Stimulated activated CD8-positive, alpha-beta memory T cell treated with anti-CD3 and anti-CD28 coated beads, Interleukin-4, amount 100 ng/mL, for 1 hour (primary cell): ENCODE measurements at places on chromosomes 16 and 17.

GRCh38 chr17:10613775-10614513 lies 43.2 kb downstream of the MYH3 start:
- DNase-seq, result no peak

DNA sequence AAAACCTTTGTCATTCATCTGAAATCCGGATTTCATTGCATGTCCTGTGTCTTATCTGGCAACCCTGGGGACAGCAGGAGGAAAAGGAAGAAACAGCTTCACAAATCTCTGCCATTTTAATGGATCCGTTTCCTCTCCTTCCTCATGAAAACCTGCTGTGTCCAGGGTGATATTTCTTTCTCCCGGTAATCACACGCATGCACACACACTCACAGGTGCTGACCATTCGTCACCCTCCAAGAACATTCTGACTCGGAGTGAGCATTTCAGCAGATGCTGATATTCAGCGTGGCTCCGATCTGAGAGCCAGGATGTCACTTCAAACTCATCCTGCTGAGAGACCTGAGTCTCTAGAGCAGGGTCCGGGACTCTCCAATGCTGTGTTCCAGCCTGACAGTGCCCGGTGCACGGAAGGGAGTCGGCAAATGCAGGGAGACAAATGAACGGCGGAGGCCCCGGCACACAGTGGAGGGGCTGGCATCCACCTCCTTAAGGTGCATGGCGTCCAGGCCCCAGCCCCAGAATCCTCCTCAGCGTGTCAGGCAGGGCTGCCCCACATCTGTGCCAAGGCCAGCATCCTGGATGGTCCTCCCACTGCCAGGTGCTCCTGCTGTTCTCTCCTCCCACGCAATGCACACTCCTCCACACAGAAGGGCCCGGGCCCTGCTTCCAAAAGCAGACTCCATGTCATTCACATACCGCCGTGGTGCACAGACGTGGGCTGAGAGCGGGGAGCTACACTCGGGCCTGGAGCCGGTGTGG lies 70.7 kb downstream of the RBFOX3 start:
- DNase-seq, result no peak

- DNase-seq, result peak; percentile 7
These were observed 12.5 kb downstream of the CEP295NL start for GRCh38 chr17:78890498-78890897.

- DNase-seq, result no peak
These were observed 176.2 kb downstream of the CYLD start for GRCh38 chr16:50917950-50918703.

- DNase-seq, result no peak
These were observed 36.1 kb downstream of the TNFRSF13B start for GRCh38 chr17:16935786-16936185.

DNA sequence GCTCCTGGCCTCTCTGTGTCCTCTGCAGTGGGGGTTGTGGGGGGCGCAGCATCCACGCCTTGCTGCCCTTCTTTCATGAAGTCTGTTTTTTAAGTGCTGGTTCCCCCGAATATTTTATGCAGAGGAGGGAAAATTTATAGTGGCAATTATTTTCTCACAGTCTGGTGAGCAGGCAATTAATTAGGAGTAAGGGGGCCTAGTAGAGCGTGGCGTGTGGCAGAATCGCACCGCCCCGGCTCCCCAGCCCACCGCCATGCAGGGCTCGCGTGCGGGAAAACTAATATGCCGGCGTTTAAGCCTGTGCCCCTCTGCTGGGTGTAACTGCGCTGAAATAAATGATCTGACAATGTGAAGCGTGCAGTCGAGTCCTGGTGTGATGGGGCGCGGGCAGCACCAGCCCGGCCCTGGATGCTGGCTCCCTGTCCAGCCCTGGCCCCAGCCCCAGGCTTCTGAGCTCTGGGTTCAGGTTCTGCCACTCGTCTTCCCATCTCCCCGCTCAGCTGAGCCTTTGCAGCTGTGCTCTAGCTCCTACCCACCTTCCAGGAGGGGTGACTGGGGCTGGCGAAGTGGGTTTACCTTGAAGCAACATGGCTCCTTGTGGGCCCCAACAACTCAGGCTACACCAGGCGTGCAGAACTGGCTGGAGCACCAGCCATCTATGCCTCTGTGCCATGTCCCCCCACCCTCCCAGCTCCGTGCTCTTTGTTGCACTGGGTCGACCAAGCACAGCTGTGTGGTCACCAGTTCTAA lies 13.8 kb downstream of the ENGASE start:
- DNase-seq, result no peak

- DNase-seq, result no peak
These were observed 1525.1 kb downstream of the CDH11 start for GRCh38 chr16:63596716-63597115.

DNA sequence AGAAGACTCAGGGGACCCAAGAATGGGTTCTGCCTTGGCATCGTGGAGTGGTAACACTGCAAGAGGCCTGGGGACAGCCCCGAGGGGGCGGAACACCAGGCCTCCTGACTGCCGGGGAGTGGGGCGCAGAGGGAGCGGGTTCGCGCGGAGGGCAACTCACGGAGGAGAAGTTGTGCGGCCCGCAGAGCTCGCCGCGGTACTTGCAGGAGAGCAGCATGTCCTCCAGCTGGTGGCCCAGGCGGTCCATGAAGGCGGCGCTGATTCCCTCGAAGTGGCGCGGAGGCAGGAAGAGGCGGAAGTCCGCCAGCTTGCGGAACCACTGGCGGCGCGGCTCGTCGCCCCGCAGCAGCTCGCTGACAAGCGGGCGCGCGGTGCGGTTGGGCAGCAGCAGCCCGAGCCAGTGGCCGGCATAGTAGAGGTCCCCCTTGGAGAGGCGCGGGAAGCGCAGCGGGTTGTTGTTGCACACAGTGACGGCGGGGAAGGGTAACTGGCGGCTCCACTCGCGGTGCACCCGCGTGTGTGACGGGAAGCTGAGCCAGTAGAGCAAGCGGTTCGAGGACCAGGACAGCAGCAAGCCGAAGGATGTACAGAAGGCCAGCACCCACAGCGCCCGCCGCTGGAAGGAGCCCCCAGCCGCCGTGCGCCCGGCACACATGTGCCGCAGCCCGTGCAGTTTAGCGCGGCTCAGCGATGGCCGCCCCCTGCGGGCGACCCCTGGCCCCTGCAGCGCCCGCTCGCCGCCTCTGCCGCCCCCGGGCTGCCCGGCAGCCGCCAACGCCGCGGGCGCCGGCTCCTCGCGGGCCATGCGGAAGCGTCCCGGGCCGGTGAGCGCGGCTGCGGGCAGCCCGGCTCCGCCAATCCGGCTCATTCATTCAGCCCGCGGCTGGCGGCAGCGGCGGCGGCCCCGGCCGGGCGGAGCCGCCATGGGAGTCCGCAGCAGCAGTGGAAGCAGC lies 1.6 kb downstream of the ASIC2 start:
- no peak for DNase-seq

DNA sequence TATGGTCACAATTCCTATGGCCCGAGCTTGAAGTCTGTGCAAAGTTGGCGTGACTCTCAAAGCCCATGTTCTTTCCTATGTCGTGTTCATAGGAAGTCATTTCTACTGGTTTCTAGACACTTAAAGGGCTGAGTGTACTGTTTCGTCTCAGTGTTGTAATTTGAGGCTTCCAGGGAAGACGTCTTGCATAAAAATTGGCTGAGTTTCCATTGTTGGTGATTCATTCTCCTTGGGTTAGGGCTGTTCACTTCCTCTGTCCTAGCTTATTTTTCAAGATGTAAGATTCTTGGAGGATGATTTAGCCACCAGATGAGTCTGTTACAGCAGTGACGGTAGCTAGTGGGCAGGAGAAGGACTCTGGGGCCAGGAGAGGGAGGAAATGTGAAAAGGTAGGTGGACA lies 43.1 kb downstream of the PIK3R5 start:
- DNase-seq, result no peak

DNA sequence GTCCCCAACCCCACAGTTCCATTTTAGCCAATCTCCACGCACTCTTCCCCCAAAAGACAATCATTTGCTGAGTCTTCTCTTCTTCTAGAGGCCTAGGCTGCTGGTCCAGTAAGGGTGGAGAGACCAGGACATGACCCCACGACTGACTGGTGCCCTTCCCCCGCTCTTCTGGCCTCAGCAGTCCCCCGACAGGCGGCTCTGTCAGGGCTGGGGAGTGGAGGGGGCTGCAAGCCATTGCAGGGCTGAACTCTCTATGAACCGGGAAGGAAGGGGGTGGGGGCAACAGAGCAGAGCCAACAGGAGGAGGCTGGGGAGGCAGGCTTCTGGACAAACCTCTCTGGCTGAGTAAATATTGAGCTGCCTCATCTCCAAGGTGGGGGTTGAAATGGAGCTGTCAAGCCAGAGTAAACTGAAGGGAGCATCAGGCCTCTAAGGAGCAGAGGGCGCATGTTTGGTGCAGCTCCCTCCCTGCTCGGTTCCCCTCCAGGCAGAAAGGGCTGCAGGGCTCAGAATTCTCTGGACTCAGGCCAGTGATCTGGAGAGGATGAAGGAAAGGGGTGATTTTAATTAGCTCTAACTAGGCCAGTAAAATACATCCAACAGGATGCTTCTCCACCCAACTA lies 8.7 kb downstream of the HOXB1 start:
- no peak for DNase-seq

- no peak for DNase-seq
These were observed 6.4 kb upstream of the ZNF750 start for GRCh38 chr17:82846061-82846691.

- no peak for DNase-seq
These were observed 25.9 kb downstream of the CYB561 start for GRCh38 chr17:63419949-63420867.

DNA sequence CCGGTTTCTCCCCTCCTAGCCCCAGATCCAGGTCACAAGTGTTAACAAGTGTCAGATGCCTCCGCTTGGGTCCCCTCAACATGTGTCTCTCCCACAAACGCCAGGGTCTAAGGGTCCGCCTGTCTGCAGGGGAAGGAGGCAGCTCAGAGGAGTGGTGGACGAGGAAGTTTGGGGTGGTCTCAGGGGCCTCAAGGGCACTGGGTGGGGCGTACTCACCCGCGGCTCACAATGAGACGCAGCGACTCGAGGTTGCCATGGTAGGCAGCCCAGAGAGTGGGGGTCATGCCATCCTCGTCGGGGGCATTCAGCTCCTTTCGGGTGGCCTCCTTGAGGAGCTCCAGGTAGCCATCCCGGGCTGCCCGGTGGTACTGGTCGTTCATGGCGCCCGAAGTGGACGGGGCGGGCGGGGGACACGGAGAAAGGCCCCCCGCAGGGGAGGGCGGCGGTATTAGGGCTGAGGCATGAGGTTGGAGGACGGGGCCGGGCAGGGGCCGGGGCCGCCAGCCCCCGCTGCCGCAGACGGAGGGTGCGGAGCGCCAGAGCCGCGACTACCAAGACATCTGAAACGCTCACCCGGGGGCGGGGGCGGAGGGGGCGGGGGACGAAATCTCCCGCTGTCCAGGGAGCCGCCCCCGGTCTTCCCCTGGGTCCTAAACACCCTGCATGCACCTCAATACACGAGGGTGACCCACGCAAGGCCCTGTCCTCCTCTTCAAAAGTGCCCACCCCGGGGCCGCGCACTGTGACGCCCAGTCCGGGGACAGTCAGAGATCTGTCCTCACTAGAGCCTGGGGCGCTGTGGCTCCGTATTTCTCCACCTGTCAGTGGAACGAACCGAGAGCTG lies at the start of gene USH1G:
TSS of gene USH1G (minus strand) at position 562 of the 844 bp plus-strand sequence. CDS start at position 380, 182 bp downstream.
- no peak for DNase-seq

DNA sequence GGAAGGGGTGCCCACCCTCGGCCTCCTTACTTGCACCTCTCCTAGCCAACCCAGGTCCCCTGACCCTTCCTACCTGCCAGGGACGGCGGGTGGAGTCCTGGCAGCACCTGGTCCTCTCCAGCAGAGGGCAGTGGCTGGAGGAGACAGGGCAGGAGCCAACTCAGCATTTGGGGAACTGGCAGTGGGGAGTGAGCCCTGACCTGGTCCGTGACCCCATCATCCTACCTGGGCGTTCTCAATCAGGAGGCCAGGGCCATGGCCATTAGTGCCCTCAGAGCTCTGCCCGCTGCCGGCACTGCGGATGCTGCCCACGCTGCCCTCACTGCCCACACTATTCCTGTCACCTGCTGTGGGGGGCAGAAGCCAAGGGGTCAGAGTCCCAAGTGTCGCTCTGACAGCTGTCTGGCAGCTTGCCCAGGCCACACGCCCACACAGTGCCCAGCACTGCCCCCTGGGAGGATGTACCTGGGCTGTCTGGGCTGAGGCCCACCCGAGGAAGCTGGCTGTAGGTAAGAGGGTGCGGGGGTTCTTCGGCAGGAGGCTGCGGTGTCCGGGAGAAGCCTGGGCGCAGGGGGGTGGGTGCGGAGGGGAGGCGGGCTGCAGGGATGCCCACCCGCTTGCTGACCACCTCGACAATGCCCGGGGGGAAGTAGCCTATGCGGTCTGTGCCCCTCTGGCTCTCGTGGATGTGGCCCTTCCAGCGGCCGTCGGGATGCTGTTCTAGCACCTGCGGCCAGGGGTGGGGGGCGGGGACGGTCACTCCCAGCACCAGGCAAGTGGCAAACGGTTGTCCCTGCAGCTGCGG lies 10.8 kb downstream of the CASKIN2 start:
- DNase-seq, result no peak
